ENCODE measurements at places on chromosomes 4 and X.
A peak's percentile ranks its signal among the peaks of the same experiment; 100 is the strongest.

GRCh38 chr4:137705171-137705783 lies 173.0 kb upstream of the PCDH18 start:
- no peak for DNase-seq

- DNase-seq: no peak
These were observed 456.5 kb upstream of the NDST3 start for GRCh38 chr4:117577686-117578311.

DNA sequence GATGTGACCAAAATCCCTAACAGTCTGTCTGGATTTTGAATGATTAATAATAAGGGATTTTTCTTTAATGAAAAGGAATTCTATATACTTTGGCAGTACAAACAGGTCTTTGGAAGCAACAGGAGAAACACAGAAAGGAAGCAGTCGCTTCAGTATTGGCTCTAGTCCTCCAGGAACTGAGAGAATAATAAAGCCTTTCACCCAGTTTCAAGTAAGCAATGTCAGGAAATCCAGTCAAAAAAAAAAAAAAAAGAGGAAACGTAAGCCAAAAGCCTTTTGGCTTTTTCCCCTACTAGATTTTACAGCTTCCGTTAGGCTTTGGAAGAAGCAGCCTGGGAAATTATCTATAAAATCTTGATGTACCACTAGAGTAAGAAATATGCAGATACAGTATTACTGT lies 61.7 kb upstream of the HDAC8 start:
- no peak for DNase-seq

GRCh38 chr4:90857081-90857820 lies 730.1 kb downstream of the CCSER1 start:
- DNase-seq: no peak

- no peak for DNase-seq
These were observed 104.3 kb upstream of the IGSF1 start for GRCh38 chrX:131393426-131393825.

DNA sequence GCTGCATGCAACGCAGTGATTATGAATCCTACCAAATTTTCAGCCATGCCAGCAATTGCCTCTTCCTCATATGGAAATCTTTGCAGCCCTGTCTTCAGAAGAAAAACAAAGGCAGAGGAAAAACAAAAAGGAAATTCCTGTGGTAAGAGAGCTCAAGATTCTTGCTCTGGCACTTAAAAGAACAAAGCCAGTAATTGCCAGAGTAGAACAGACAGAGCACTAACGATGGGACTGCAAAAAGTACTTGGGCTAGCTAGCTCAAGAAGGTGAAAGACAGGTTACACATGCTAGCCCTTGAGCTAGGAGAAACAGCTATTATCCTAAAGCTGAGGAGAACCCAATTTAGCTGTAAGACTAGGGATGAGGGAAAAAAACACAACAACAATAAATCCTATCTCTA lies 582.3 kb downstream of the KCNIP4 start:
- DNase-seq: no peak

DNA sequence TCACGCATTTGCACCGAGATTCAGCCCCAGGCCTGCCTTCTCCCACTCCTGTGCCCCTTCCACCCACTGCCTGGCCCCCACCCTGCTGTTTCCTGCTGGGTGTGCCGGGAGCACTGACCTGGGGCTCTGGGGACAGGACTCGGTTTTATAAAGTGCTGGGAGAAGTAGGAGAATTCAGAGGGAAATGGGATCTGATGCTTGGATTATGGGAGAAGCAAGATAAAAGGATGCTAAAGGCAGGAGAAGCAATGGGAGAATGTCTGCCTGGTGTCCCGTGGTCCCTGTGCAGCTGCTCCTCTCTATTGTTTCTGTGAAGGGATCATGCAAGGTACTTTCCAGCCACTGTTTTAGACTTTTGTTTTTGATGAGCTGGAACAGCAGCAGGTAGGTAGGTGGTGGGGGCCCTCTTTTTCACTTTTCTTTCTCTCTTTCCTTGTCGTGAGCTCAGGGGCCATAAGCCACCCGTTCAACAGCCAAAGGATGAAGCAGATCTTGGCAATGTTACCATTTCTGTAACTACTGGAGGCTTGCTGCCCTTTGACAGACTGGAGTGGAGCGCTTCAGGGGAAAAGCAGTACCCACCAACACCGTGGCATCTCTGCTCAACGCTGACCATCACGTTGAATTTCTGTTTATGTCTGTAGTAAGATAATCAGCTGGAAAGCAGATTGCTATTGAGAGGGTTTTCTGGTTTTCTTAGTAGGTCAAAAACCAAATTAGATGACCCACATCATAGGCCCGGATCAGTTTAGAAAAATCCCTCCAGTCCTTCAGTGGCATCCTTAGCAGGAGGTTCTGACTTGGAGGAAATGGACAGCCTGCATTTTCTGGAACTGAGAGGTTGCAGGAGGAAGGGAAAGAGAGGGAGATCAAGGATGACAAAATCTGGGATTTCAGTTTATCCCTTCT lies 63.8 kb upstream of the ENPP6 start:
- DNase-seq: no peak

- no peak for DNase-seq
These were observed 129.1 kb downstream of the MSL3 start for GRCh38 chrX:11887175-11887574.

GRCh38 chrX:142686653-142687283 lies 339.0 kb upstream of the SPANXN4 start:
- no peak for DNase-seq

- DNase-seq: no peak
These were observed 522.8 kb downstream of the GLUD2 start for GRCh38 chrX:121570072-121570841.

DNA sequence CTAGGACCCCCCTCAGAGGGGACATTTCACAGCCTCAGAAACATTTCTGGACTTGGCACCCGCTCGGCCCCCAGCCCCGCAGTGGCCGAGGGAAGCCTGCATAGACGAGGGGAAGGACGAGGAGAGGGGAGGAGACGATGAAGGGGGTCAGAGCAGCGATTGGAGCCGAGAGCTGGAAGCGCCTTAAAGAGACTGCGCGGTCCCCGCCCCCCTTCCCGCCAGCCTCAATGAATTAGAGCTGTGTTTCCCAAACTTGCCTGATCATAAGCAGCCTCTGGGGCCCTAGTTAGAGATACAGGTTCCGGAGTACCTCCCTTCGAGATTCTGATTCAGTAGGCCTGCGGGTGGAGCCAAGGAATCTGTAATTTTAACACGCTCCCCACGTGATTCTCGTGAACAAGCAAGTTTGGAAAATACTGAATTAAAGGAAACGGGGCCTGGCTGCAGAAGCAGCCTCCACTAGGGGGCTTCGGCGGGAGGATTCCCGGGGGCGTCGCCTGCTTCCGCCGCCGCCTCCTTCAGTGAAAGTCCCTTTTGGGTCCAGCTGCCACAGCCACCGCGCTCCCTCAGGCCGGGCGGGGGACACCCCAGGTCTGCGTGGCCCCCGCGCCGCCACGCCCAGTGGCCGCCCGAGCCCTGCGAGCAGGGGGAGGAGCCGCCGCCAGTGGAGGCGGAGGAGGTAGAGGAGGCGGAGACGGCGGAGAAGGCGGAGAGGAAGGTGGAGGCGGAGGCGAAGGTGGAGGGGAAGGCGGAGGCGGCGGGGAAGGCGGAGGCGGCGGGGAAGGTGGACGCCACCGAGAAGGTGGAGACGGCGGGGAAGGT lies at the start of gene USP27X:
Gene USP27X (plus strand): TSS at position 651 of the 822 bp plus-strand sequence. CDS start 824 bp downstream, outside the sequence.
- DNase-seq: peak; percentile 65

DNA sequence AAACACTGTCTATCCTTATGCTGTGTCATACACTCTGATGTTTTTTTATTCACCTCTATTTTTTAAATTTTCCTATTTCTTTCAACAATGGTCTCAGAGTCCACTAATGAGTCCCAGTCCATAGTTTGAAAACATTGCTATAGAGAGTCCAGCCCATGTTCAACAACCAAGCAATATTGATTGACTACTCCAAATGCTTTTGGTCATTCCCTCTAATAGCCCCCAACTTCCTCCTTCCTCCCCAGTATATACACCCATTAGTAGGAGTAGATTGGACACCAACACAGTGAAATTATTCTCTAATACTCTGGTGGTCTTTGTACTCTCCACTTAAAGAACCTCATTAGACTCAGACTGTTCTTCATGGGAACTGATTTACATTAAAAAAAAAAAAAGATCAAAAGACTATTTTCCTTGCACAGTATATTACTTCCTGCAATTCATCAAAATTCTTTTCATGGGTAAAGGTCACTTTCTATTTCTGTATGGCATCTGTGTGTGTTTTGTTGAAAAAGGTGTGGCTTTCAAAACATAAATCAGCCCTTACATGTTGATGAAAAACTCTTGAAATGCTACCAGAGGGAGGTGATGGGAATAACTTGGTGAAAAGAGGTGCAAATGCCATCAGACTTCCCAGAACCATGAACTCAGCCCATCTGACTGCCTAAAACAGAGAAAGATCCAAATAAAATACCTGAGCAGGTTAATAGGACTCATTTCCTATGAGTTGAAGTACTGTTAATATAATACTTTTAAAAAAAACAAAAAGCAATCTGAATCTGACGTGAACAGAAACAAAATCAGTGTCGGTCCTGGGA lies 250.3 kb upstream of the KLF3 start:
- no peak for DNase-seq

DNA sequence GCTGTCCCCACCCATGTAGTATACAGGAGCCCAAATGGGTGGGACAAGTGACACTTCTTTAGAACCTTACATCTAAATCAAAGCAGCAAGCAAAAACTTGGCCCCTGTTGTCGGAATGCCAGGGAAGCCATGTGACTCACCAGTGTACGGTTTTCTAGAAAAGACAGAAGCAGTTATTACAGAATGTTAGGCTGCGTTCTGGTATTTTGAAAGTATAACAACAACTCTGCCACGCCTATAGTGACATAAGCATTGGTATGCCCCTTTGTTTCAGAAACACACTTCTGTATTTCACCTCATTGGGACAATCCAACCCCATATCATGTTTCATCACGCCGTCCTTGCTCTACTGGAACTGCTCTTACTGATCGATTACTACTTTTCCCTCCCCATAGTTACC lies 14.8 kb downstream of the PDHA1 start:
- DNase-seq: no peak

- DNase-seq: no peak
These were observed 44.0 kb downstream of the BRCC3 start for GRCh38 chrX:155115174-155115819.

- DNase-seq: no peak
These were observed 54.2 kb downstream of the LEF1 start for GRCh38 chr4:108114503-108114902.

DNA sequence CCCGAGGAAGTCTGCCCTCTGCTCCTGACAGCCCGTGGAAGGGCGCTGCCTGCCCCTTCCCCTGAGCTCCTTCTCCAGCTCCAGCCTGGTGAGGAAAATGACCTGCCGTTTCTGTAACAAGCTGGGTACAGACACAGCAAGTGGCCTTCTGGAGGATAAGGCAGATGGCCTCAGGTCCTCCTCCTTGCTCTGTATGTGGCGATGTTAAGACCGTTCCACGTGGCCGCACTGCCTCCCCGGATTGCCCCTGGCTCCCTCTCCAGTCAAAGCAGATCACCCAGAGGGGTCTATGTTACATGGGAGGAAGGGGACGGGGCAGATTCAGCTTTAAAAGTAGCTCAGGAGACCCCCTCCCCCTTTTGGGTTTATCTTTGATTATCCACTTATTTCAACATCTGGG lies 80.3 kb upstream of the GATB start:
- DNase-seq: no peak

- DNase-seq: no peak
These were observed 1477.2 kb upstream of the TENM3 start for GRCh38 chr4:180766045-180766444.

GRCh38 chr4:47525154-47525819 lies 40.2 kb downstream of the ATP10D start:
- no peak for DNase-seq

DNA sequence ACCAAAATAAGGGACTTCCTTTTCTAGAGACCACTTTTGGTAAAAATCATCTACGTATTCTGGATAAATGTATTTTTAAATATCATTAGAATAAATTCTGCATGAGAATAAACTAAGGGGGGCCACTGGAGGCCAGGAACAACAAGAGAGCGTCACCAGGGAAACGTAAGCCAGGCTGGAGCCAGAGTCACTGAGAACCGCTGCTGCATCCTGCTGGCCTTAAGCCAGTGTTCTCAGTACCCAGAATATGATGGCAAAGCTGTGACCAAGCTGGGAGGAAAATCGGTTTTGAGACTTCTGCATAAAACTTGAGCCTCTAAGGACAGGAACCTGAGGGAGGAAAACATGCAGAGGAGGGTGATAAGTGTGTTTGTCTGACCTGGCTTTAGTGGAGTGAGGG lies 63.0 kb upstream of the FAM9A start:
- no peak for DNase-seq

GRCh38 chr4:118758293-118758692 lies 73.1 kb downstream of the METTL14 start:
- DNase-seq: no peak

DNA sequence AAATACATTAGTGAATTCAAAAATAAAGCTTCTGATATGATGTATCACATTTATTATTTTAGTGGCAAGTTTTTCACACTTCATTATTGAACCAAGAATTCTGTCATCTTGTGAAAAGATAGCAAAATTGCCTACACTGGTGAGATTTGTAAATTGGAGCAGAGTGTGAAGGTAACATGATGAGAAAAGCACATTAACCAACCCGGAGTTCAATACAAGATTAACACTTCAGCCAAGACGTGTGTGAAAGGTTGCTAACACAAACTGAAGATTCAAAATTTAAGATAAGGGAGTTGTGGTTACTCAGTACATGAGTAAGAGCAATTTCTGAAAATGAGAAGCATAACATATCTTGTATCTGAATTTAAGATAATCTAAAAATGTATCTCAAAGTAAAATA lies 346.7 kb downstream of the PDHA2 start:
- DNase-seq: no peak

GRCh38 chrX:10617999-10618351 lies 2.4 kb downstream of the MID1 start:
- DNase-seq: no peak

DNA sequence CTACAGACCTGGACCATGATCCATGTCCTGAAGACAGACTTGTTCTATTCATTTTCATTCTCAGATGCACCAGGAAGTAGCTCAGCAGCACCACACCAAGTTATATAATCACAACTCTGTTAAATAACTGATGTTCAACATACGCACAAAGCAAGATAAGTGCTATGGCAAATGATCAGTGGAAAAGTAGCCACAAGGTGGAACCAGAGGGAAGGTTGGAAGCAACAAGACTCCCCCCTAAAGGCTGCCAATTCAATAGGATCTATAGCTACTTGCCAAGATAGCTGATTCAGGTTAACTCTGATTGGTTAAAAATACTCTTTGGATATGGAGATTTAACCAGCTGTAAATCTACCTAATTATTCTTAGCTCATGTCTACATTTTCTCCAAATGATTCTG lies 23.7 kb upstream of the FAM47B start:
- no peak for DNase-seq

All from activated CD8-positive, alpha-beta memory T cell treated with anti-CD3 and anti-CD28 coated beads for 1 hour (primary cell).